ENCODE measurements at places on chromosomes 7 and 10.

DNA sequence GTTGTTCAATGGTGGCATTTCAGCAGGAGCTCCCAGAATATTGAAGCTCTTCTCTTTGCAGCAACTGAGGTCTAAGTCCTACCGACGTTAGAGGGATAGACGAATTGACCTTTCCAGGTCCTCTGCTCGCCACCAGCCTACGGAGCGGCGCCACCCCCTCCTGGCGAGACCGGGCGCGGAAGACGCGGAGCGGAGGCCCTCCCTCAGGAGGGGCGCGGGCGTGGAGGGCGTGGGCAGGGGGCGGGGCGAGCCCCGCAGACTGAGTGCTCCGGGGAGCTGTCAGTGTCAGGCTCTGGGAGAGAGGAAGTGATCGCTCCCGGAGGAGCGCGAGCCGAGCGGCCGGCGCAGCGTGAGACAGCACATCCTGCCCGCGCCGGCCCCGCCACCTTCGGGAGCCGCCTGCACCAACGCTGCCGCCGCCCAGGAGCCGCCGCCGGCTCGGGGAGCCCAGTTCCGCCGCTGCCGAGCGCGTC is at the start of gene DYNC1I1:
DYNC1I1 (plus strand) TSS at position 257 of the 473 bp plus-strand sequence. CDS start 32,176 bp downstream, outside the sequence.
- DNase-seq: no peak

GRCh38 chr7:40463446-40463845 is 328.6 kb downstream of the SUGCT start:
- DNase-seq: no peak

DNA sequence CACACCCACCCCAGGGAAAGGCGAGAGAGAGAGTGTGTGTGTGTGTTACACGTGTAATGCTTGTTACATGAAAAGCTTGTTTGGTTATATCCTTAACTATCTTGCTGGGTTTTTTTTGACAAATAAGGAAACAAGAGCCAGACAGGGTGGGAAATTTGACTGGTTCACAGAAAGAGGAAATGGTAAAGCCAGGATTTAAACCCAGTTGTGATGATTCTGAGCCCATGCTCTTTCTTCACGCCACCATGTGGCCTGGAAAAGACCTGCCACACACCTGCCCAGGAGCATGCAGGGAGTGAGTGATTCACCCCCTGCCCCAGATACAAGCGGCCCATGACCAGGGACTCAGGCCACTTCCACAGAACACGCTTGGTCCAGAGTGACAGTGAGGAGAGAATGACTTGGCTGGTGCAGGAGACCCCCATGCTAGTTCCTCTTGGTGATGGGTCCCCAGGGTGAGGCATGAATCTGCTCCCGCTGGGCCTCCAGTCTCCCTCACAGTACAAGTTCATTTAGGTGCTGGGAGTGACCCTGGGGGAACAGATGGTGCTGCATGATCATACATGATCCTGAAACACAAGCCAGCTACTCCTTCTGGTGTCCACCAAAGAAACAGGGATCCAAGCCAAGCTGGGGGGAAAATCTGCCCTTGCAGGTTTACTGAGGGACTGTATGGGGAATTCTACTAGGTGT is 21.0 kb upstream of the EIF5AL1 start:
- no peak for DNase-seq

- no peak for DNase-seq
Measured at GRCh38 chr7:115004121-115004520, 82.2 kb downstream of the MDFIC start.

GRCh38 chr7:137213744-137214143 is 129.8 kb downstream of the PTN start:
- no peak for DNase-seq

GRCh38 chr7:134463751-134464150 is 4.9 kb upstream of the AKR1B1 start:
- no peak for DNase-seq

DNA sequence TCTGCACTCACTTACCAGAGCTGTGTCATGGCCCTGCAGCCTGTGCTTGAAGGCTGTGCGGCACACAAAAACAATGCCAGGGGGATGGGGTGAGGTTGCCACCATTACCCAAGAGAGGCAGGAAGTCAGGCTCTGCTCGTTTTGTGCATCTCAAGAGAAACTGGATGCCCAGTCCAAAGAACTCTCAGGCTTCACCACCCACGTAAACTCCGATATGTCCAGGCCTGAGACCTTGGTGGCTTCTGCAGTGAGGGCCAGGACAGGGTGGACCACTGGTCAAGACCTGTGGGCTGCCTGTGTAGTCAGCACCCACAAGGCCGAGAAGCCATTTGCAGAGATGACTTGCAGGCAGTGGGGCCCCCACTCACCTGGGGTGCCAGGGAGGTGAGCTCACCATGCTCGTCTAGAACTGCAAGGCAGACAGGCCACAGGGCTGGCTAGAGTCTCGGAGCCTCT is 54.7 kb upstream of the EBF3 start:
- DNase-seq: no peak

GRCh38 chr10:6602700-6603084 is 22.6 kb upstream of the PRKCQ start:
- no peak for DNase-seq

GRCh38 chr10:72243822-72244437 is 27.9 kb upstream of the ASCC1 start:
- DNase-seq: peak; percentile 75

- DNase-seq: no peak
Measured at GRCh38 chr10:93063977-93064660, 3.5 kb downstream of the CYP26C1 start.

GRCh38 chr7:84251277-84251781 is 56.7 kb upstream of the SEMA3A start:
- peak; percentile 60 for DNase-seq

GRCh38 chr10:28179006-28179742 is 123.7 kb downstream of the MPP7 start:
- DNase-seq: peak; percentile 28

GRCh38 chr7:148553979-148554378 is 36.6 kb upstream of the C7orf33 start:
- no peak for DNase-seq

DNA sequence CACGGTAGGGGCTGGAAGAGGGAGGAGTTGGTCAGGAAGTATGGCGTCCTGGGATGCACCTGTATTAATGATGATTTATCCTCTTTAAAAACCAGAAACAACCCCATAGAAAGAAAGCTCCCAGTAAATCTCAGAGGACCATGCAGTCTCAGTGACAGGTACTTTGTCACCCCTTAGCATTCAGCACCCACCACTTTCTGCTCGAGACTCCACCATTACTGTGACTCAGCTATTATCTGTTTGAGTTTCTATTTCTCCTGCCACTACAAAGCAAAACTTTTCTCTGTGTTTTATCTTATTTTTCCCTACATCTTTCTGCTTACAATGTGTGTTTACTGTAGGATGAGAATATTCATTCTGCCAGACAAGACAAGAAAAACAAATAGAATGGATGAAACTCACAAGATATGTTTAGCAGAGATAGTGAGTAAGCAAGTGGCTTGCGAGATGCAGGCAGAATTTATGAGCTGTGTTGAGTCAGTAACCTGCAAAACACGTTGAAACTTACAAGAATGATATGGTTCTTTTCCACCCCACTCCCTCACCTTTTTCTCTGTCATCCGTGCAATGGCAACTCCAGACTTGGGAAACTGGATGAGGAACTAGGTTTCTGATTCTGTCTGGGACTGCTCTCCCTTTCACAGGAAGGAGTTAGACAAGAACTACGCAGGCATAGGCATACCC is 127.1 kb downstream of the AOAH start:
- no peak for DNase-seq

GRCh38 chr10:112851181-112851580 is 98.9 kb upstream of the TCF7L2 start:
- no peak for DNase-seq

- DNase-seq: no peak
Measured at GRCh38 chr7:129168231-129169021, 20.0 kb upstream of the SMO start.

DNA sequence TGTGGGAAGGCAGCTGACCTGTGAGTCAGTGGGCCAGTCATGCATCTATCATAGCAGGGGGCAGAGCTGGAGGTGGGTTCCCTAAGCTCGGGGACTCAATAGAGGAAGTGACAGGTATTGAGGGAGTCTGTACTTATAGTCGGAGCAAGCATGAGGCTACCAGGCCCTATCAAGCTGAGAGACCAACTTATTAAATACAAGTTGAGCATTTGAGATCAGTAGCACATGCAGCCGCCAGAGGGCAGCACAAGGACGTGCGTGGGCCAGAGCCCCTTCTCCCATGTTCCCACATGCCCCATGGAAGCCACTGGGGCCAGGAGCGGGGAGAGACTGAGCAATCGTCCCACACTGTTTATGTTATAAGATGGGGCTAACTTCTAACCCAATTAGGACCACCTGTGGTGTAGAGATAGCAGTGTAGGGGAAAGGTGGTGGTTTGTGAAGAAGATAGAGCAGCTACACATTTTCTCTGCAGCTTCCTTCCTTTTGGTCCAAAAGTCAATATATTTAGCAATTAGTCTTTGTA is 13.0 kb upstream of the STK31 start:
- DNase-seq: no peak

DNA sequence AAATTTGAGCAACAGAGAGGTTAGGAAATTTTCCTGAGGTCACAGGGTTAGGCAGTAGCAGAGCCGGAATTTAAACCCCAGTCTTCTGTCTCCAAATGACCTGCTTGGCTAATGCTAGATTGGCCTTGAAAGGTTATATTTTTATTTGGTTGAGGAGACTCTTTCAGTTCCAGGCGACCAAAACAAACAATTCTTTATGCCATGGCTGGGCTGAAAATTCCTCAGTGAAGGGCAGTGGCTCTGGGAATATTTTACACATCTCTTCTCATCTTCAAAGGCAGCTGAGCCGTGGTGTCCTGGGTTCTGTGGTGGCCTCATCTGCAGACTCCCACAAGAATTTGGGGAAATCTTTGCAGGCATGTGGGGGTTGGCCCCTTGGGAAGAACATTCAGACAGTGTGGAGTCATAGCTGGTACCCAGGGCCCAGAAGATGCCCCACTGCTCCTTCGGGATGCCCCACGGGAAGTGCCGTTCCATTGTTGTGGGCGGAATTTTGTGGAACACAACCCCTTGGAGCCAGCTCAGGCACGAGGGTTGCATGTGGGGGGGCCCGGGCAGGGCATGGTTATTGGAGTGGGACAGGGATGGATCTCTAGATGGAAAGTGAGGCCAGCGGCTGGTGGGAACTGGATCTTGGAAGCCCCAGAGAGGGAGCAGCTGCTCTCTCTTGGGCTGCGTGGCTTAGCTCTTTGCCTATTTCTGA is 33.2 kb downstream of the RPS24 start:
- no peak for DNase-seq

Measured in smooth muscle cell of the brain vasculature (primary cell).